ENCODE measurements at places on chromosomes 1 and 21. TPM values are rescaled to one million over a fixed set of nuclear protein-coding genes. Genes with fewer than 3 reads are reported as not detected.

DNA sequence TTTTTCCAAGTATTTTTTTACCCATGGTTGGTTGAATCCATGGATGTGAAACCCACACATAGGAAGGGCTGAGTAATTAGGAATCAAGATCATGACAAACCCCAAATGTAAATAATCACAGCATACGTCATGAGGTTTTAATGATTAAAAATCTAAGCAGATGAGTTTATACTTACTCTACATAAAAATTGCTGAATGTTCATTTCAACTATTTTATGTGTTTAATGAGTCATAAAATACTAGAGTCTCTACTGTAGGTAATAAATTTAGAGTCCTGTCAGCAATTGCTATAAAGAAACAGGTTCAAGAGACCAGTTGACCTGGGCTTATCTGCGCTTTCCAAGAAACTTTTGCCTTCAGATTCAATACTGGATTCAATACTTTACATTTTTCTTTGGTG, 18.2 kb downstream of the CTH start:
- no peak for DNase-seq

DNA sequence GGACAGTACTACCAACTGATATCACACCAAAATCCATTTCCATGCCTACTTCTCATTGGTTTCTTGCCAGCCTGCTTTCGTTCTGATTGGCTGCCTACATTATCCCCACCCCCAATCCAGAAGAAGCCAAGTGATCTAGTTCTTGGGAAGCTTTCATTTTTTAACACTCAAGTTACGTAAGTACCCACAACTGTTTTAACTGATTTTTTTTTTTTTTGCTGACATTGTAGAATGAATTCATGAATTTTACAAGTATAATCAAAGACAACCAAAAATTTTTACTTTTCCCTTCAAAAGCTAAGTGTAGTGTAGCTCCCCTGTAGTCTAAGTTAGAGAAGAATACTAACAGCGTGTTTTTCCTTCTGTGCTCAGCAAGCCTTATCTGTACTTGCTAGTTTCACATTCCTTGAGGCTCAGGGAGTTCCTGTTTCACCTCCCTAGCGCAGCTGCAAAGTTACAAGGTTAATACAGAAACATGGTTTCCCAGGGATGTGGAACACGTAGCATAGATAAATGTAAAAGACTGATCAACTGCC, at the start of gene SLC9C2:
Gene SLC9C2, minus strand, starts transcription at position 17 of the 536 bp plus-strand sequence. CDS start 1,296 bp downstream, outside the sequence.
- DNase-seq = peak; percentile 8

DNA sequence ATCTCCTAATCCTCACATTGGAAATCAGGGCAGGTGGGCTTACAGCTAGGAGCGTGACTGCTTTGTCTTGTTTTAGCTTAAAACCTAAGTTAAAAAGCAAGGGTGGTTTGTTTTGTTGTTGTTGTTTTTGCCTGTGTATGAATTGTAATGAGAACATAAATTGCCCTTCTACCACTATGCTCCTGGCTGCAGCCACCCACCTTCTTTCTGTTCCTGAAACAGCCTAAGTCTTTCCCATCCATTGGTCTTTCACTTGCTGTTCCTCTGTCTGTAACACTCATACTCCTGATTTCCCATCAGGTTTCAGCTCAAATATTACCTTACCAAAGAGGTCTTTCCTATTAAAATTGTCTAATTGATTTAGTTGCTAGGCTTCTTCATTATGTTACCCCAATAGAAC, 604 bp upstream of the TMEM79 start:
- DNase-seq = no peak

DNA sequence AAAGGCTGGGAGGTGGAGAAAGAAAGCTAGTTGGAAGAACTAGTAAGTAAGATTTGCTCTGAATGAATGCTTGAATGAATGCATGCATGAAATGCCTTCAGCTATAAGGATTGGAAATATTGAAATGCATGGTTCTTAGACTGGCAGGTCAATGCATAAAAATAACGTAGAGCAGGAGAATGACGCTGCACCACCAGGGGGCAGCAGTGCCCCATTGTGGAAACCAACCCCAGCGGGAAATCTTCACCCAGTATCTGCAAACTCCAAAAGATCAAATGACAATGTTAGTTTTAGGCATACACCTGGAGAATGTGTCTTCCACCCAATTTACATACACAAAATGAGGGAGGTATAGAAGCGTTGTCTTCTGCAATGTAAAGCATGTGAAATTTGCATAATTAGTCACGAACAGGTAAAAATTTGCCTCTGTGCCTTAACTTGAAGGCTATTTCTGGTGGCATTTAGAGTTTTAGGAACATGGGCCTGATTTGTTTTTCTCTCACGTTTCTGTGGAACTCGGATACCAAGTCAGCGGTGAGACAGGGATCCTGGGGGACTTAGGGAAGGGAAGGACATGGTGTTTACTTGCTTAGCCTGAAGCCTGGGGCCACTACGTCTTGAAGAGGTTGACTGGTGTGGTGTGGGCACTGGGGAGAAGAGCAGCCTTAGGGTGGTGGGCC, 78.6 kb downstream of the HHAT start:
- DNase-seq = peak; percentile 84

DNA sequence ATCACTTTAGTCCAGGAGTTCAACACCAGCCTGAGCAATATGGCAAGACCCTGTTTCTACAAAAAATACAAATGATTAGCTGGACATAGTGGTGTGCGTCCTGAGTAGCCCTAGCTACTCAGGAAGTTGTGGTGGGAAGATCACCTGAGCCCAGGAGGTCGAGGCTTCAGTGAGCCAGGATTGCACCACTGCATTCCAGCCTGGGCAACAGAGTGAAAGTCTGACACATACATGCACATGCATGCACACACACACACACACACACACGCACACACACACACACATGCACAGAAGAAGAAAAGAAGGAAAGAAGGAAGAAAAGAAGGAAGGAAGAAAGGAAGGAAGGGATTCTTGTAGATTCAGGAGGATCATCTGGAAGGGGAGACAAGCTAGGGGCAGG, 104.4 kb upstream of the USP25 start:
- no peak for DNase-seq

GRCh38 chr1:209850342-209850979, 22.7 kb downstream of the UTP25 start:
- DNase-seq = peak; percentile 20

DNA sequence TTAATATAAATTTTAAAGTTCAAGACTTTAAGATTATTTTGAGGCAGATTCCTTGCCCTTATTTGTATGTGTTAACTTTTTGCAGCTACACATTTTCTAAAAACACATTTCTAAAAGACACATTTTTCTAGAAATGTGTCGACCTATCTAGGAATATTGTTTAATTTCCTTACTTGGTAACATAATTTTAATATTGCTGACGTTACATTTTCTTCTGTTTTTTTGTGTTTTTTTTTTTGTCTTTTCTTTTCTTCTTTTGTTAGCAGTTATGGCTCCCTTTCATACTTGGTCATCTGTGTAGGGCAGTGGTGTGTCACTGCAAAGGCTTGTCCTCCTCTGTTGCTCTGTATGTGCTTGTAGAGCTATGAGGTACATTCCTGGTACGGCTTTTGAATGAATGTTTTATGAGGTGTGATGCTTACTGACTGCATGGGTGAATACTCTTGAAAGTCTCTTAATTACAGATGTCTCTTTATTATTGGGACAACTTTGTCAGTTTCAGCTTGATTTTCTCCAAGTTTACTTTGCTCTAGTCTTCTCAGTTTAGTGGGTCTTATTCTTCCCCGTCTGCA, 30.1 kb downstream of the LRRC8D start:
- no peak for DNase-seq

DNA sequence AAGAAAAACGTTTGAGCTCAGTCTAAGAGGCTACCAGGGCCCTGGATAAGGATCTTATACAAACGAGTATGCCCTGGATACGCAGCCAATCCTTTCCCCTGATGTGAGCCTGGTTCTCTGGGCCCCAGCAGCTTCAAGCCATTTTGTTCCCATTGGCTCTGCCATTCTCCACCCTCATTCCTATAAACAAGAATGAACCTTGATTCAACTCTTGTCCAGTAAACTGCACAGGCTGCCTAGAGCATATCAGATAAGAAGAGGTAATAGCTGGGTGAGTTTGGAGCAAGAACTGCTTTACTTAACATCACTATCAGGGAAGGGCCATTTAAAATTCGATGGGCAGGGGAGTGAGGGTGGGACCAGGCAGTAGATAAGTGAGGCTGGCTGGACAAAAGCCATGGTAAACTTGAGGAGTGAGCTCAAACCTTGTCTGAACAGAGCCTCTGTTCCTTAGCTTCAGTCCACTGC, 11.3 kb downstream of the BTG2 start:
- no peak for DNase-seq

DNA sequence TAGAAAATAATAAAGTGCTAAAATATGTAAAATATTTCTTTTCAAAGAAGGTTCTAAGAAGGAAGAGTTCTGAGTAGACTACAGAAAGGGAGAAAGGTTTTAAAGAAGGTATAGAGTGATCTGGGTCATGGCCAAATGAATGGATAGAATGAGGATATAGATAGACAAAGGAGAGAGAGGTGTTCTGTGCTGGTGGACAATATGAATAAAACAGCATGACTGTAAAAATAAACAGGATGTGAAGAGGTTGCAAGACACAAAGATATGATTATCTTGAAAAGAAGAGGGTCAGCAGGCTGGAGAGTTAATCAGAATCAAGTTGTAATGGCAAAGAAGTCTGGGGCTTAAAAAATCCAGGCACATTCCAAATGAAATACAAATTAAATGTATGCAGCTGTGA, 86.7 kb upstream of the GNG4 start:
- DNase-seq = no peak

- DNase-seq = no peak
These were observed 53.6 kb upstream of the ZNF644 start for GRCh38 chr1:91075233-91076135.

DNA sequence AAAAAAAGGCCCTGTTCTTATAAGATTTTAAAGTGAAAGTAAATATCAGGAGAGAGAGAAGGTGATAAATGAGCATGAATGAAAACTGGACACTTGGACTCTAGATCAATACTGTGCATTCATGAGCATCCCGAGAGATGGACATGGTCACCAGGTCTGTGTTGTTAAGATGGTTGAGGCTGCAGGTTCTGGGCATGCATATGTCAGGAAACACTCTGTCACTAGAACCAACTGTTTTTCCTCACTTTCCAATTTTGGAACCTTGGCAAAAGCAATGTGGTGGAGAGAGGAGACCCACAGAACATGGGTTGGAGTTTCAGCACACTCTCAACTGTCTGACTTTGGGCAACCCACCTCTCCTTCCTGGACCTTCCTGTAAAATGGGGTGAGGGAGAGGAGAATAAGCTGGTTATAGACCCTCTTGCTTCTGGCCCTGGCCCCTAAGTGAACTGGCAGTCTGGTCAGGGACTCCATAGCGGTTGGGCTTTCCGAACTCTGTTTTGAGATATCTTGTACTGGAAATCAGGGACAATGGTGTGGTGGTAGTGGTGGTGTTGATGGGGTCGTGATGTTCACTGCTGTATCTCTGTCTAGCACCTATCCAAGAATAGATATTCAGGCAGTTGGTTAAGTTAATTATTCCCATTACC, 4.2 kb downstream of the MAN1C1 start:
- DNase-seq = no peak

DNA sequence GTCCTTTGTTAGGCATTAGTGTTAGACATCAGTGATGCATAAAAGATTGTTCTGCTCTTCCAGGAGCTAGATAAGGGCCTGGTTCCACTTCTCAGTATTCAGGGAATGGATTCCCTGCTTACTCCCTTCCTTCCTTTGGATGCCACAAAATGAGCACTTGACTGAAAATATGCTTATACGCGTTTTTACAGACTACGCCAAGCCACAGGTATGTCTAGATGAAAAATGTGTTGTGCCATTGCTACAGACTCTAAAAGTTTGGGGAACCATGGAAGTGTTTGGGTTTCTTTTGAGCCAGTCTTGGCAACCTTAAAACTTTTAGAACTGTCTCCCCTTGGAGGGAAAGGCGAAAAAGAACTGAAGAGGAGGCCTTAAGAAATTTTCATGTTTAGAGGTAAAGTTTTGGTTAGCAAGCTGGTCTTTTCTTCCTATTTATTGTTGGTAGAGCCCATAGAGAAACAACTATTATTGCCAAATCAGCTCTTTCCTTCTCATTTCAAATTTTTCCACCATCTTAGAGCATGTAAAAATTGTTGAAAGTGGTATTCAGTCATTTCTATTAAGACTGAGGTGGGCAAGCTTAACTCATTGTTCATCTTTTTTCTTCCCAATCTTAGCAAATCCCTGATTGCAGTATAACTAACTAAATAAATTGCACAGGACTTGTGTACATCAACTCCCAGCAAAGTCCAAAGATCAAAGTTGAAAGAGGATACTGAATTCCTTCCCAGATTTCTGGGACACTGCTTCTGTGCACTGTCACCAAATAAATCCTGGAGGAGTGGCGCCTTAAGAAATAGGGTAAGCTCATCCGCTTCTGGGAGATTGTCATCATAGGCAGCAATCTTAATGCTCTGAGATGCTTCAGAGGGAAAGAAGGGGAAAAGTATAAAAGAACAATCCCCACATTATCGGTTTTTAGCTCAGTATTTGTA, 18.9 kb downstream of the FGGY start:
- DNase-seq = no peak

- no peak for DNase-seq
These were observed 13.8 kb upstream of the SFN start for GRCh38 chr1:26848941-26849774.

GRCh38 chr1:43935711-43936427, 2.3 kb downstream of the ARTN start:
- no peak for DNase-seq

Gene HEYL
- total RNA-seq = 12.4 TPM

Gene NR5A2
- total RNA-seq = 8.3 TPM

Gene CHI3L1
- 1.3 TPM for total RNA-seq

Gene BACE2
- total RNA-seq = 43.2 TPM

Gene IFNAR1
- 30.5 TPM for total RNA-seq

Gene JTB
- 125 TPM for total RNA-seq

Gene CTPS1
- total RNA-seq = 22.2 TPM

Gene SLC1A7
- total RNA-seq = not detected
